ENCODE measurements at places on chromosomes 3 and 15. TPM values are rescaled to one million over a fixed set of nuclear protein-coding genes. Genes with fewer than 3 reads are reported as not detected.

The IL17RD gene
- total RNA-seq: 0.81 TPM

The SLC15A2 gene
- not detected for total RNA-seq

The WDR93 gene
- 1.5 TPM for total RNA-seq

The SLC12A1 gene
- not detected for total RNA-seq

The TMOD3 gene
- total RNA-seq: 31.1 TPM

The MRPL47 gene
- total RNA-seq: 91.6 TPM

The NEO1 gene
- 6.1 TPM for total RNA-seq

The KLHL40 gene
- total RNA-seq: not detected

The IQCB1 gene
- total RNA-seq: 13.6 TPM

Data from Caki2 (cell line).